ENCODE measurements at places on chromosomes 13 and 19.
A peak's percentile ranks its signal among the peaks of the same experiment; 100 is the strongest.

DNA sequence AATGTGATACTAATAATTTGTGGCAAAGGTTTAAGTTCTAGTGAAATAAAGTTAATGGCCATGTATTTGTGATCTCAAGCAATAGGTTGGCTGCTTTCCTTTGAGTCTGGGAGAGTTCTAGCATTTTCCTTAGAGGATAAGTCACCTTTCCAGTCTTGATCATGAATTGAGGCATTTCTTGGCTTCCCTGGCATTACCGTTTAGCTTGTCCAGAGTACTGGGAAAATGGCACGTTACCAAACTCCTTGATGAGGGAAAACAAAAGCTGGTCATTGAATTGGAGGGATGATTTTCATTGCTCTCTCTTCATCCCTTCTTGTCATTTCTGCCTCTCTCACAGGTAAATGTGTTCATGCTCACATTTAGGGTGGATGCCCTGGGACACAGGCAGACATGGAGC is 34.0 kb upstream of the SPRY2 start:
- no peak for DNase-seq

DNA sequence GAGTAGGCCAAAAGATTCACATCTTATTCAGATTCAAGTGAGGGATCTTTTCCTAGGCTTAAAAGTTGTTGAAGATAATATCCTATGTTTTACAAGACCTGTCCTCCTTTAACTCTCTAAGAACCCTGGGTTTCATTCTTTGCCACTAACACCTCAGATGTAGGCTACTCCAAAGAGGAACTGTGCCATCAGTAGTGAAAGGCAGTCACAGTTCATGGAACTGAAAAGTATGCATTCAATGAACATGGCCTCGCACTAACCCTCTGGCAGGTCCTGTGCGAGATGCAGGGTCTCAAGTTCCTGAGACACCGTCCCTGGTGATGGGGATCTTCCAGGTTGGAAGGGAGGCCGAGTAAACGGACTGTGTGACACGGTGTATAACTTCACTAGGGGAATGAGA is 4.3 kb downstream of the LGALS14 start:
- DNase-seq: no peak

DNA sequence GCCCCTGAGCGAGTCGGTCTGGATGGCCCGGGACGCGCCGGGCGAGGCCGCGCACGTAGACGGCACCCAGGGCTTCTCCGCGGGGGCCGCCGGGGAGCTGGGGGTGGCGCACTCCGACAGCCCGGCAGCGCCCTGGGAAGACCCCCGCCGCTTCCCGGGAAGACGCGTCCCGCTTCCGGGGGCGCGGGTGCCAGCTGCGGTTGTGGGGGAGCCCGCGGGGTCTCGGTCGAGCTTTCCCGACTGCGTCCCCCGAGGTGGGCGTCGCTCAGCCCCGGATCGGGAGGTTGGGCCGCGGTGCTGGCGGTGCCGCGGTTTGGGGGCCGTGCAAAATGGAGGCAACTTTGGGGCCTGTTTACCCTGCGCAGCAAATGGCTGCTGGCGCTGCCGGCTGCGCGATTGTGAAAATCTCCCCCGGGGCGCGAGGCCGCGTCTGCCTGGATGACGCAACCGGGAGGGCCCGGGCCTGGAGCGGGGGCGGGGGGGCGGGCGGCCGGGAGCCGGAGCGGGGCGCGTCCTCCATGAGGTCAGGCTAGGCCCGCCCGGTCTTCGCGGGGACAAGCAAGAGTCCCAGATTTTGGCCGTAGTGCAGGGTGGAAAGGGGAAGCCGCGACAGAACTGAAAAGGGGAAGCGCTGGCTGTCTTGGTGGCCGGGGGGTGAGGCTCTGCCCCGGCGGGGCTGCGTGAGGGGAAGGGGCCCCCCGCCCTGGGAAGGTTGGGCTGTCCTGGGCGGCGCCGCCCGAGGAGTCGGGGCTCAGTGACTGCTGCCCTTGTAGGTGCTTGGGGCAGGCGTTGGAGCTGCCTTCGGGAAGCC is 11.3 kb downstream of the PEAK3 start:
- DNase-seq: peak; percentile 56

GRCh38 chr13:110306960-110307766 is at the start of the genes COL4A1 and COL4A2:
Gene COL4A1 (minus strand): TSS chr13:110307157. CDS start chr13:110307027, 130 bp downstream.
Gene COL4A2 (plus strand): TSS chr13:110307284. CDS start chr13:110307904, 620 bp downstream.
- no peak for DNase-seq

DNA sequence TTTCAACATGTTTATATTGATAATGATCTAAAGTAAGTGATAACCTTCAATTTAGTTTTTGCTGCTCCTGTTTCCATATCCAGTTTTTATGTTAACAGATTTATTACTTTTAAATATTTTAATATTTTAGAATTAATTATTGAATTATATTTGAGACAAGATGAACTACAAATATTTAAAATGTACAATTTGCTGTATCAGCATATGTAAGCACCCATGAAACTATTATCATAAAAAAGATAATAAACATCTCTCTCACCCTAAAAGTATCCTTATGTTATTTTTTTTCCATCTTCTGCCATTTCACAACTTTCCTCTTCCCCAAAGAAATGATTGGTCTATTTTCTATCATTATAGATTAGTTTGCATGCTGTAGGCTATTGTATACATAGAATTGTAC is 1426.6 kb upstream of the PRR20A start:
- no peak for DNase-seq

DNA sequence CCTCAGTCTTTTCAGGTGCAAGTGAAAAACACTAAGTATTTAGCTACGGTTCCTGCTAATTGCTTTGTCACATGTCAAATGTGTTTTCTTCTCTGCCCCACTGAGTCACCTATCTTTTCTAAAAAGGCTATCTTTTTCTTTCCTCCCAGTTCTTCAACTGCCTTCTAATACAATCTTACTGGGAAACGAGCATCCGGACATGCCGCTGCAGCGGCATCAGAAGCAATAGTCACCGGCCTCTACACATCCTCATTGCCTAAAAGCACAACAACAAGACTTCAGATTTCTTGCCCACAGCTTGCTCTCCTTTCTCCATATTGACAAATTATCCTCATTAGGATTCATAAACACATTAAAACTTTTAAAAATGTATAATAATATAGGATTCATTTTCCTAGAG is 1.2 kb downstream of the PCDH9 start:
- no peak for DNase-seq

DNA sequence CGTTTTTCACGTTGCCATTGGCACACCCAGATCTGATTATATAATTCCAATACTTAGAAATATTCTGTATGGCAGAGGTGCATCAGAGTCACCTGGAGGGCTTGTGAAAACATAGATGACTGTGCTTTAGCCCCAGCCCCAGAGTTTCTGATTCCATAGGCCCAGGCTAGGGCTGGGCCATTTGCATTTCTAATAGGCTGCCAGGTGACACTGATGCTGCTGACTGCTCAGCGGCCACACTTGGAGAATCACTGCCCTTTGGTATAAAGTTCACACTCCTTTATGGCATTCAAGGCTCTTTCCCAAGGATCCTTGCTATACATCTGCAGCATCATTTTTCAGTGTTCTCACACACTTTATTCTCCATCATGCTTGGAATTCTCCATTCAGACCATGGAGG is 137.1 kb downstream of the AKAP11 start:
- no peak for DNase-seq

GRCh38 chr13:97367016-97367822 is 66.8 kb upstream of the RAP2A start:
- DNase-seq: peak; percentile 12

- no peak for DNase-seq
These were observed 69.6 kb downstream of the ERCC5 start for GRCh38 chr13:102915393-102915930.

DNA sequence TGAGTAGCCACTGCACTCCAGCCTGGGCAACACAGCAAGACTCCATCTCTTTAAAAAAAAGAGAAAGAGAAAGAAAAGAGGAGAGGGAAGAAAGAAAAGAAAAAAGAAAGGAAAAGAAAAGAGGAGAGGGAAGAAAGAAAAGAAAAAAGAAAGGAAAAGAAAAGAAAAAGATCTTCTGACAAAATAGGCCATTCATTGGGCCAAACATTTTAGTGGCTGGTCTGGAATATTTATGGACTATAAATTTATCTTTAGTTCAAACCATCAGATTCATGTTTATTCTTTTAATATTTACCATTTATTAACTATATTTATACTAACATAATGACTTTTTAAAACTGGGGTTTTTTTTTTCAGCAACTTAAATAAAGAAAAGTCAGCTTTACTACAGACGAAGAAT is 85.6 kb upstream of the KLF5 start:
- DNase-seq: no peak

DNA sequence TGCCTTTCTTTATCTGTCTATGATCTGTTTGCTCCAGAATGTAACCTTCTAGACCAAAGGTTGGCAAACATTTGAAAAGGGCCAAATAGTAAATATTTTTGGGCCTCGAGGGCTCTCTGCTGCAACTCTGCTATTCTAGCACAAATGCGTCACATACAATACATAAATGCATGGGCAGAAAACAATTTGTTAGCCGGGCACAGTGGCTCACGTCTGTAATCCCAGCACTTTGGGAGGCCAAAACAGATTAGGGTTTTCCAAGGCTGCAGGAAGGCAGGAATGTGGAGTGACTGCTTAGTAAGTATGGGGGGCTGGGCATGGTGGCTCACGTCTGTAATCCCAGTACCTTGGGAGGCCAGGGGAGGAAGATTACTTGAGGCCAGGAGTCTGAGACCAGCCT is 21.9 kb upstream of the EVI5L start:
- no peak for DNase-seq

GRCh38 chr13:52994865-52995264 is 33.7 kb upstream of the OLFM4 start:
- DNase-seq: no peak

DNA sequence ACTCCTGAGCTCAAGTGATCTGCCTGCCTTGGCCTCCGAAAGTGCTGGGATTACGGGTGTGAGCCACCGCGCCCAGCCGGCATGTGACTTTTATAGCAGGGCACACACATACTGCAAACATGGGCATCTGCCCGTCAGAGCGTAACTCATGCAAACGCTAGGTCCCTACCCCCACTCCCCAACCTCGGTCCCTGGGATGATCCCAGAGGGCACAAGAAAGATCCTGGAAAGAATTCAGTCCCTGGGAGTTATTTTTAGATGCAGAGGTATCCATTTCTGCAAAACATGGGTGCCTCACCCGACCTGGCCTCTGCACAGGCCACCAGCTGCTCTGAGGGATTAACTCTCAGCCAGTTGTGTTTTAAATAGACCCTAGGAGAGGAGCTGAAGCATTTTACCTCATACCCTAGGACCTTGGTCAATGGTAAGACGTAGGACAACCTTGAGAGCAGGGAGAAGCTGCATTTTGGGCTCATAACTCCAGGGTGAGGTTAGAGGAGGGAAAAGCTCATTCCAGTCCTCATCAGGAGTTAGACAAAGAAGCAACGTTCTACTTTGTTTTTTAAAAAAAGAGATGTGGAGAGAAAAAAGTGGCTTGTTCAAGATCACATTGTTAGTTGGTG is 10.8 kb downstream of the TMEM38A start:
- DNase-seq: no peak

DNA sequence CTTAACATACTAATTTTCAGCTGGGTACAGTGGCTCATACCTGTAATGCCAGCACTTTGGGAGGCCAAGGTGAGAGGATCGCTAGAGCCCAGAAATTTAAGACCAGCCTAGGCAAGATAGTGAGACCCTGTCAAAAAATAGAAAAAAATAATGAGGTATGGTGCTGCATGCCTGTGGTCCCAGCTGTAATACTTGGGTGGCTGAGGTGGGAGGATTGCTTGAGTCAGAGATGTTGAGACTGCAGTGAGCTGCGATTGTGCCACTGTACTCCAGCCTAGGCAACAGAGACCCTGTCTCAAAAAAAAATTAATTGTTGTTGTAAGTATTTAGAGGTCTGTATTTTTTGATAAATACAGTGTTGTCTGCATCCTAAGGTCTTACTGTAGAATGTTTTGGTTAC is 66.8 kb downstream of the FNDC3A start:
- no peak for DNase-seq

DNA sequence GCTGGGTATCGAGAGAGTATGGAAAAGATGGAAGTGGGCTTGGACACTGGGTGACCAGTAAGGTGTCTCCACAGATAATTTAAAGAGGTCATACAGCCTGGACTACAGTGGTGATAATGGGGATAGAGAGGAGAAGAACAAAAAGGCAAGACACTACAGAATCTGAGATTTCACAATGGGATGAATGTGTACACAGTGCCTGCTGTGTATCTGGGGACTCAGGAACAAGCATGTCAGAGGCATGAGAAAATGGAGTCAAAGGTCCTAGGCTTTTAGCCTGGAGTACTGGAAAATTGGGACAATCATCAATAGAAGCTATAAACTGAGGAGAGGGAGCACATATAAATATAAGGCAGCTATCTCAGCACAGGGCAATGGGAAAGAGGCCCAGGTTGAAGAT is 69.4 kb downstream of the TSC22D1 start:
- DNase-seq: no peak

GRCh38 chr19:49596407-49596806 is 5.4 kb downstream of the PRR12 start:
- DNase-seq: no peak

DNA sequence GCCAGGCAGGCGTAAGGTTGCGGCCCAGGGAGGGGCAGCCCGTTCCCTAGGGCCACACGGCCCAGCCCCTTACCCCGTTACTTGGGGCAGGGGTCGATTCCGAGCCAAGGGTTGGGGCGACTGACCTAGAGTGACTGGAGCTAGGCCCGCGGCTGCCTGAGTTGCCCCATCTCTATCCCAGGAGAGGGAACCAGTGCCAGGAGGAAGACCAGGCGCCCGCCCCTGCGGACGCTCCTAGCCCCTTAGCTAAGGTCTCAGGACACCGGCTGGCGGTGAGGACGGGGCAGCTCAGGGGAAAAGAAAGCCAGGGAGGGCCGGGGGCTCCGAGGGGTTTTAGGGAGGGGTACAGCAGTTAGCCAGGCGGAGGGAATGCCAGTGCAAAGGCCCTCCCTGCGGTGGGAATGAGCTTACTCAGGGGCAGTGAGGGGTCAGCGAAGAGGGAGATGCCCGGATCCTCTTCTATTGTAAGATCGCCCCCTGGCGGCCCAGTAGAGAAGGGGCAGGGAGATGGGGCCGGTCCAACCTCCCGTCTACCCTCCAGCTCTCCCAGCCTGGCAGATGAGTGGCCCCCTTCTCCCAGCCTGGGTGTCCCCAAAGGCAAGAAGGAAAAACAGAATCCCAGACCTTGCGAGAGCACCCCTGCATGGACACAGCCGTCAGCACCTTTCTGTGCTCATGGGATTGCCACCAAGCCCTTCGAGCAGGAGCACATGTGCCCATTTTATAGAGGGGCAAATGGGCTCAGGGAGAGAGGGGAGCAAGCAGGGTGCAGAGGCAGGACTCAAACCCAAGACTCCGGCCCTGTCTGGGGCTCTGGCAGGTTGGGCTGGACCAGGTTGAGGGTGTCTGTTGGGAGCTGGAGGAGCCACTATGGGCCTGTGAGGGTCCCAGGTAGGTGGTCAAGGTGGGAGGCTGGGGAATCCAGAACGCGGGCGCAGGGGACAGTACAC is 16.3 kb downstream of the CILP2 start:
- no peak for DNase-seq

DNA sequence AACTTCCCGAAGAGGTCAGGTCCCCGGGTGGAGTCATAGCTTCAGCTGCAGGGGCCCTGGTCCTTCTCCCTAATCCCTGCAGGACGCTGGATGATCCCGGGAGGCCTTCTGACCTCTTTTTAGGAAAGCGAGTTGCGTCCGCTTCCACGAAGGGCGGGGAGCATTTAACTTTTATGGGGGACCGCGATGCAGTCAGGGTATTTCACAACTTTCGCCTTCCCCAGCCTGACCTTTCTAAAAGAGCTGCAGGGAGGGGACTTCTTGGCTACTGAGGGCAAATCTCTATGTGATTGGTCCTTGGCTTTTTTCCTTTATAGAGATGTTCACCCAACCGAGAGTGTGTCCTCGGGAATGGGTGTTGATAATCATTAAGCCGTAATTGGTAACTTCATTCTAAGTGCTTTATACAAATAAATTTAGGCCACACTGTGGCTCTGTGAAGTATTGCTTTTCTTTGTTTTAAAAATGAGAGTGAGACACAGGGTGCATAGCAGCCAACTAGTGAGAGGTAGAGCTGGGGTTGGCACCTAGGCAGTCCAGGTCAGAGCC is 778 bp downstream of the ZNF230 start:
- DNase-seq: no peak

All from GDM1 (cell line).